Brain pericyte (primary cell): ENCODE measurements at places on chromosomes 11 and 22.
A peak's percentile ranks its signal among the peaks of the same experiment; 100 is the strongest.

GRCh38 chr22:49925525-49926128, 7.2 kb downstream of the CRELD2 start:
- DNase-seq, result no peak

GRCh38 chr11:10285148-10285802, 8.7 kb downstream of the SBF2 start:
- DNase-seq, result no peak

- no peak for DNase-seq
Measured at GRCh38 chr11:71251761-71252268, 562 bp downstream of the SHANK2 start.

DNA sequence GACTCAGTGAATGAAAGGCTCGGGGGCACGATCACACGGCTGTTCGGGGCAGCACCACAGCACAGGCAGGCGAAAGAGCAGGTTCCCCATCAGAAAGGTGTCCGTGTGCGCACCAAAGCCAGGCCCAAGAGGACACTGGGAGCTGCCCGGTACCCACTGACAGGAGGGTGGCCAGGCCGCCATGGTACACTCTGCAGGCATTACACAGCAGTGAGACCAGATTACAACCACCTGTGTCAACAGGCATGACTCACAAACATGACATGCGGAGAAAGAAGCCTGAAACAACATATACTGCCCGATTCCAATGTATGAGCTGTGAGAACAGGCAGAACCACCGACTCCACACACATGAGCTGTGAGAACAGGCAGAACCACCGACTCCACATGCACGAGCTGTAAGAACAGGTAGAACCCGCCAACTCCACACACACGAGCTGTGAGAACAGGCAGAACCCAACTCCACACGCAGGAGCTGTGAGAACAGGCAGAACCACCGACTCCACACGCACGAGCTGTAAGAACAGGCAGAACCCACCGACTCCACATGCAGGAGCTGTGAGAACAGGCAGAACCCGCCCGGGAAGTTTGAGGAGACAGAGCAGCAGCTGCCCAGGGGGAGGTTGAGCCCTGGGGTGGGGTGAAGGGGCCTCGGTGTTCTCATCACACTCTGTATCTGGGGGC, 32.6 kb downstream of the KIAA0930 start:
- DNase-seq, result peak; percentile 85

DNA sequence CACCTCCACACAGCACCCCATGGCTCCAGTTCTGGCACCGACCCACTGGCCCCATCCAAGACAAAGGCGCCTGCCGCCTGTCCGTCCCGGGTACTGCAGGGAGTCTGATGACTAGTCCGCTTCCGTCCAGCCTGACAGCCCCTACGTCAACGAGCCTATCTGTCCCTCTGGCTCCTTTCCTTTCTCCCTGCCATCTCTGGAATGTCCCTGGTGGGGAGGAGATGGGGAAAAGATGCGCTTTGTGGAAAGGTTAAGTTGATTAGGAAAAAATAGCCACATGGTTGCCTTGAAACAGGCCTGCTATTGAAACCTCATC, 10.4 kb downstream of the PDGFB start:
- DNase-seq, result no peak
